ENCODE measurements at places on chromosomes 2 and 18.

GRCh38 chr2:234649951-234650350, 153.1 kb upstream of the ARL4C start:
- DNase-seq, result no peak

- DNase-seq, result no peak
Observed at GRCh38 chr2:141464995-141465394, 665.8 kb downstream of the LRP1B start.

- no peak for DNase-seq
Observed at GRCh38 chr2:196160101-196160500, 11.3 kb downstream of the STK17B start.

DNA sequence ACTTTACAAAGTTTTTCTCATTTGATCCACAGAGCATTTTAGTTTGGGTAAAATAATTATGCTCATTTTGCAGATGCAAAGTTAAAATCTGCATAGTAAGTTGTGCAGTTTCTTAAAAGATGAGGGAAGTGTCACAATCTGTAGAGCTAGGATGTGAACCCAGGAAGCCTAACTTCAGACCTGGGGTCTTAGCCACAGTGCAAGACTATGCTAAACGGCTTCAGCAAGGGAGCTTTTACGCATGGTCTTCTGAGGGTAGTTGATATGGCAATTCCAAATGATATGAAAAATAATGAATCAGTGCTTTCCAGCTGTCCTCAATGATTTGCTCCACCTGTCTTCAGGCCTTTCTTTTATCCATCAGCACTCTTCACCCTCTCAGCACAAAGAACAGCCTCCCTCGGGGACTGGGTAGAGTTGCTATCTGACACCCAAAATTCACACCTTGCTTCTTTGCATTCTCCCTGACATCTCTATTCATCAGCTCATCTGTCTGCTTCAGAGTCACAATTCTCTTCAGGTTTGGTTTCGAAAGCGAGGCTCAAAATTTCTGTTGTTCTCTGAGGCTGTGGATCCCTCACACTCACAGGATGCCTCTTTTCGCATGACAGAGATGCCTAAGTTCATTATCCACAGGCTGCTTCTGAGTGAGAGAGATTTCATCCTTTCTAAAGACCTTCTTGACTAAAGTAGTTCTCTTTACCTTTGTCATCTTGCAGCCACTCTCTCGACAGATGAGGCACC, 302.5 kb downstream of the NRXN1 start:
- DNase-seq, result no peak

- DNase-seq, result no peak
Observed at GRCh38 chr2:217732992-217733391, 269.8 kb downstream of the TNS1 start.

DNA sequence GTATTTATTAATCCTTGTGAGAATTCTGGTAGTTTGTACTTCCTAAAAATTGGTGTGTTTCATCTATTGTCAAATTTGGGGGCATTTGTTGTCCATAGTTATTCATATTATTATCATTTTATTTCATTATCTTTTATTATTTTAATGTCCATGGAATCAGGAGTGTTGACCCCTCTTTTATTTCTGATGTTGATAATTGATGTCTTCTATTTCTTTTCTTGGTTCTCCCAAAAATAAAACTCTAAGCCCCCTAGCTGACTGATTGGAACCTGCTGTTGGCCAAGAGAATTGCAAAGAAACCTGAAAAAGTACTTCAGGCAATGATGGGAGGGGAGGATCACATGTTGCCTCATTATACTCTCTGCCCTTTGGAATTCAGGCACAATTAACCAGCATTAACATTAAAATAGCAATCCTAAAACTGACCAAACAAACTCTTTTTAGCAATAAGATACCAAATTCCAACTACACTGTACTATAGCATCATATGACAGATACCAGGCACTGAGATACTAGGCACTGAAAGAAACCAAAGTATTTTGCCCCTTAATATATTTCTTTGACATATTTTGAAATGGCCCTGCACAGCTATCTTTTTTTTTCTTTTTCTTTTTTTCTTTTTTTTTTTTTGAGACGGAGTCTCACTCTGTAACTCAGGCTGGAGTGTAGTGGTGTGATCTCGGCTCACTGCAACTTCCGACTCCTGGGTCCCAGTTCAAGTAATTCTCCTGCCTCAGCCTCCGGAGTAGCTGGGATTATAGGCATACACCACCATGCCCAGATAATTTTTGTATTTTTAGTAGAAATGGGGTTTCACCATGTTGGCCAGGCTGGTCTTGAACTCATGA, 1097.2 kb upstream of the CNTNAP5 start:
- DNase-seq, result no peak

DNA sequence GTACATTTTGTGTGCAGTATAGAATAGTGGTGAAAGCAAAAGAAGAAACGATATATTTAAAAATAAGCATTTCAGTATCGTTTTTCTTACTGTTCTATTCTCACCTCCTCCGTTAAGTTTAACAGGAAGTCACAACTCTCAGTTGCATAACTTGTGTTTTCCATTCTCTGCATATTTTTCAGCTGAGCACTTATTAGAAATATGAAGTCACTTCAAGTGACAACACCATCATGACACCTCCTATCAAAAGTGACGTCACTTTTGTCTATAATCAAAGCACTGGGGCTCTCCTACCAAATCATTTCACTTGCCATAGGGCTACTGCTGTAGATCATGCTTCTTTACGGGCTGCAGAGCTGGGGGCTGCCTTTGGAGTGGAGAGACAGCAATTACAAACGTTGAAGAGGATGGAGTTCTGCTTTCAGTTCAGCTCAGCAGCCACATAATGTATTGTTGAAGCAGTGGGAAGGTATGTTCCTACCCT, 36.3 kb downstream of the STAT4 start:
- DNase-seq, result no peak

DNA sequence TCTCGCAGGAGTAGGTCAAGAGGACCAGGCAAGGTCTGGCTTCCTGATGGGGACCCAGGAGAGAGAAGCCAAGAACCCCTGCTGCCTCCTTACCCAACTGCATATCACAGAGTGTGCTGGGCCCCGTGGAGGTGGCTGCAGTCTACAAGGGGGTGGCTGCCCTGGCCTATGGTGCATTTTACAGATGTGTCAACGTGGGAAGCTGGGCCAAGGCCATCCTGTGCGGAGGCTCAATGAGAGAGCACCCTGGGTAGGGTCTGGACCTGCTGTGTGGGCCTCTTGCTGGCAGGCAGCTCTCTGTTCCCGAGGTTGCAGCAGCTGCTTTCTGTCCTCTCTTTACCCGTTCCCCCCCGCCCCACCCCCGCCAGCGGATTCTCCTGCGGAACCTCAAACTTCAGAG, 61.4 kb downstream of the GBX2 start:
- no peak for DNase-seq

GRCh38 chr2:143451642-143452281, 322.5 kb downstream of the ARHGAP15 start:
- DNase-seq, result no peak

- DNase-seq, result no peak
Observed at GRCh38 chr2:12769492-12770105, 52.9 kb downstream of the TRIB2 start.

DNA sequence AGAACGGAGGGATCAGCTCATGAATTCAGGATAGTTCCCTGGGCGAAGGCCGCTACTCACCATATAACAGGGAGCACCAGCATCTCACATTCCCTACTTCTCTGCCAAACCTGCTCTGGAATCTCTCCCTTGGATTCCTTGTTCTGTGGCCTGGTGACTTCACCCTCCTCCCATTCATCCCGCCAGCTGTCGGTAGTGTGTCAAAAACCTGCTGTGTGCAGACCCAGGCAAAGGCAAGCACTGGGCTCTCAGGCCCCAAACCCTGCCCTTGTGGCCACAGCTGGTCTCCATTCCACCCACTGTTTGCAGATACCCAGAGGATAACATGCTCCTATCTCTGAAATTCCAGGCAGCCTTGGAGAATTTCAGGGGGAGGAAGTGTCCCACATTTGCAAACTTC, 151.6 kb downstream of the CAPN13 start:
- no peak for DNase-seq

DNA sequence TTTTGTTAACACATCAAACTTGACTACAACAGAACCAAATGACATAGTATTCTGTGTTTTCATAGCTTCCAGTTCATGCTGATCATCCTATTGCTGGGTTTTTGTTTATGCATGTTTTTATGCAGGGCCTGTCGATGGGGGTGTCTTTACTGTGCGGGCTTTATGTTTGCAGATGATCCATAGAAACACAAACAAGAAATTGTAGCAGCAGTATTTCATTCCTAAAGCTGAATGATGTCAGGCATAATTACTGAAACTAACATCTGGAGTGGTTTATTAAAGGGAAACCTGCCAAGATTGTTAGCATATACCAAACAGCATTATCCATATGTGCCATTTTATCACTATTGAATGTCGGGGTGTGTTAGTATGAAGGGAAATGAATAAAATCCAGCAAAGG, 129.7 kb downstream of the PTPRM start:
- DNase-seq, result no peak

DNA sequence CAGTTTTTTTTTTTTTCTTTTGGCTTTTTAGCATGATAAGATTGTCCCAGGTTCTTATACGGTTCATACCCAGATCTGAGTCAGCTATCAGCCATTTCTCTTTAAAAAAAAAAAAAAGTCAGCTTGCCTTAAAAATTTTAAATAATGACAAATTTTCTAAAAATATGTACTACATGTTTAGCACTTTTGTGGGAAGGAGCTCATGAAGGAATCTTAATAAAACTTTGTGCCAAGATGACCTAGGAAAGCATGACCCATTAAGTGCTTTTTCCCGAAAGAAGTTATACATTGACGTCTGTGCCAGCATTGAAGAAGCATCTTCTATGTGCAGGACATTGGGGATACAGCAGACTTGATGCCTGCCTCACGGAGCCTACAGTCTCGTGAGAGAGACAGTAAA, 4.5 kb upstream of the RBMS1 start:
- no peak for DNase-seq

- DNase-seq, result no peak
Observed at GRCh38 chr2:31125918-31126695, 12.1 kb downstream of the GALNT14 start.

GRCh38 chr2:199207011-199207410, 250.7 kb downstream of the SATB2 start:
- no peak for DNase-seq

DNA sequence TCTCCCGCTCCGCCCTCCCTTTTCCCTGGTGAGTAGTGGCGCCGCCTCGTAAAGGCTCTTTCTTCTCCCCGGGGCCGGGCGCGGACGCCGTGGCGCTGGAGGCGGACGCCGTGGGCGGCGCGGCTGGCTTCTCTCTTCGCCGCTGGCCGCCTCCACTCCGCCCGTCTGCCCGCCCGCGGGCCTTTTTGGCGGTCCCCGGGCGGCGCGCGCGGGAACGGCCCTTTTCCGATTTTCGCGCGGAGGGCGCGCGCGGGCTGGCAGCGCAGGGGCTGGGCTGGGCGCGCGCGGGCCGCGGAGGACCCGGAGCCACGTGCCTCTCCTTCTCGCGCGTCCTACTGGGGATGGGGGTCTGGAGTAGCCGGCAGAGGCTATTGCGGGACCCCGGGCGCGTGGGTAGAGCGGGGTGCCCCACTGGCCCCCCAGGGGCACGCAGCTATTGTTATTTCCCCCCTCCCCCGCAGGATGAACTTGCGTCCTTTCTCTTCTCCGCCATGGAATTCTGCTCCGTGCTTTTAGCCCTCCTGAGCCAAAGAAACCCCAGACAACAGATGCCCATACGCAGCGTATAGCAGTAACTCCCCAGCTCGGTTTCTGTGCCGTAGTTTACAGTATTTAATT, 472 bp downstream of the SLC20A1 start:
- peak; percentile 46 for DNase-seq

DNA sequence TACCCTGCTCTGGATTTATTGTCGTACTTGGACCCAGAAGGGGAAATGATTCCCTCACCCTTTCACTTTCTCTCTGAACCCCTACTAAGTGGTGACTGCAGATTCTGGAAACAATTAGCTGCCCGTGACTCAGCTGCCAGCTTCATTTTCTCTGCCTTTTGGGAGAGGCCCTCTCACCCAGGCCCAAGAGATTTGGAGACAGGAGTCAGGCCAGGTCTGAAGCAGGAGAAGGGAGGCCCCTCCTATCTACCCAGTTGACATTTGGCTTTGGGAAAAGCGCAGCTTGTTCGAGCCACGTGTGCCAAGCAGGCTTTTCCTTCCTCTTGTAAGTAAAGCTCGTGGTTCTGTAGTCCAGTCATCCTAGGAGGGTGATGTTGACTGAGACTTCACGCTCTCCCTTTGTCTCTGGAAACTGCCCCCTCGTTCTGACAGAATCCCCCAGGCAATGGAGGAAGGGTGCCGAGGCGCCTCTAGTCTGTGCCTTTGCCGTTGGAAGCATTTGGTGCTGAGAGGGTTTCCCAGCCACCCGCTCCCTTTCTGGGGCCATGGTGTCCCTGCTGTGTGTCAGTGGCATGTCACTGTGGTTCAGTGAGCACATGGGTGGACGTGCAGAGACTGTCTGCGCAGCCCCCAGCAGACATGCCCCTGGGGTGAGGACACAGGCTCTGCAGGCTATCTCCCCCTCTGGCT, 8.6 kb downstream of the OXER1 start:
- DNase-seq, result no peak

GRCh38 chr2:151730262-151730975, 3.9 kb downstream of the NEB start:
- DNase-seq, result no peak

GRCh38 chr2:134124047-134124753, 129.7 kb upstream of the MGAT5 start:
- DNase-seq, result no peak

DNA sequence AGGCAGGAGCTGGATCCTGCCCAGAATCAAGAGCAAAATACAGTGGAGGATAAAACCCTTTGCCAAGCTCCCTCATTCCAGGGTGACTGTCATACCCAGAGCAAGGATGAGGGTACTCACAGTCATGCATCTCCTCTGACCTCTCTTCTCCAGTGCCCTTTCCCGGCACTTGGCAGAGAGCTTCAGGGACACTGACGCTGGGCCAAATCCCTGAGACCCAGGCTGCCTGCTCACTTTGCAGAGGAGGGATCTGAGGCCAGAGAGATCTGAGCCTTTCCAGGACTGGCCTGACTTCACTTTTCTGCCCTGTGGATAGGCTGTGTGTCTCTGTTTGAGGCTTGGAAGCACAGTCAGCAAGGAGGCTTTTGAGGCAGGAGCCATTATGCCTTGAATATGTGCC, 330.0 kb downstream of the CELF4 start:
- DNase-seq, result no peak

DNA sequence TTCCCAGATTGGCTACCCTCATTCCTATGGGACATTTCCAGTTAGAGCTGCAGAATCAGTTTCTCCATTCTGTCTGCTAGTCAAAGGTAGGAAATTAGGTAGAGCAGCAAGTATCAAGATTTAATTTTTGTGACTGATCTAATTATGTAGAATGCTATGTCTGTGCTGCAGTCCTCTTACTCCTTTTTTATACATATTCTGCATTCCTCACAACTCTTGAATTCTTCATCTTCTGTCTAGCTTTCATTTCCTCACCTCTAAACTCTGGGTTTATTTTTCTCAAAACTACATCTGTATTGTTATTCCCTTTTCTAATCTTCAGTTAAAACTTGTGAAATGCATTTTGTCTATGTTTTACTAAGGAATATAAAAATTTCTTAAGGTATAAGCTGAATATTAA, 8.6 kb downstream of the SGO2 start:
- DNase-seq, result no peak

DNA sequence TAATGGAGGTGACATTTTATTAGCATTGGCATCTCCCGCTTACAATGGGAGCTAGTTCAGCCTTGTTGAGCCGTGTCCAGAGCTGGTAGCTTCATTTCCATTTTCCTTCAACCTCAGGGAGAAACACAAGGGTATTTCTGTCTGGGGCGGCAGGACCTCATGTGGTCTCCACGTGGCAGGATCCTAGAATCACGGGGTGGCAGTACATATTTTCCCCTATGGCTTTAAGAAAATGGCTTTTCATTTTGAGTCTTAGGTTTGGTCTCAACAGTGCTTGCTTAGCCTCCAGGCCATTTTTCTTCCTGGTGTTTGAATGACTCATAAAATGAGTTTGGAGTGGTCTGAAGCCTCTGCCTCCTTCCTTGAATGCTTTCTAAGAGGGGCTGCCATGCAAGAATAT, 20.3 kb downstream of the CABLES1 start:
- no peak for DNase-seq
